ENCODE measurements at places on chromosomes 7 and 10.

DNA sequence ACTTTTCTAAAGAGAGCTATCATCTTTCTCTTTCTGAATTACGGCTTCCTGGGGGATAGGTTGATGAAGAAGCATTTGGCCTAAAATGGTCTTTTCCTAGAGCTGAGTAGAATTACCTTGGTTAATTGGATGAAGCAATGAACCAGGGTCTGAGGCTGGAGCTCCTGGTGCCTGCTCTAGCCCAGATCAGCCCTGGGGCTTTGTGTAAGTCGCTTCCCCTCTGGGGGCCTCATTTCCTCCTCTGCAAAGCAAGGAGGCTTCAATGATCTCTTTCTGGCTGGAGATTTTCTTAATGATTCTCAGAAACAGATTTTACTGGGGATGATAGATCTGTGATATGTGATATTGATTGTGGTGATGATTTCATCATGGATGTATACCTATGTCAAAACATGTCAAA, 3.5 kb upstream of the CPA2 start:
- no peak for DNase-seq

GRCh38 chr7:30281263-30281662, 3.1 kb upstream of the ZNRF2 start:
- DNase-seq: no peak

GRCh38 chr7:66604198-66604597, 24.5 kb upstream of the KCTD7 start:
- DNase-seq: no peak

GRCh38 chr7:99404235-99404976, 4.0 kb downstream of the PDAP1 start:
- no peak for DNase-seq

DNA sequence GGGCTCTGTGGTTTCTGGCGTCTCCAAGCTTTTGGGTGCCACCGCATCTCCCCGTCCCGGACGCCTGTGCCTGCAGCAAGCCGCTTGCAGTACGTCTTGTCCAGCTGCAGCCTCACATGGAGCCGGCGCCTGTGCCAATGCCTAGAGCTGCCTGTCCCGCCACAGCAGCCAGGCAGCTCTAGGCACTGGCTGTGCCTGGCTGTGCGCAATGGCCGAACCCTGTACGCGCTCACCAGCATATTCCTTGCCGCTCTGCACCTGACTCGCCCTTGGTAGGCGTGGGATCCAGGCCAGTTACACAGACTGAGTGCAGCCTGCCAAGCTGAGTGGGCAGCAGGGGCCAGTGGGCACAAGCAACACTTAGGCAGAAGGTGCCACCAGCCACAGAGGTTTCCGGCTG, 381.2 kb upstream of the SORCS1 start:
- DNase-seq: no peak
